Left renal pelvis (tissue), 4 donors: ENCODE measurements at places on chromosomes 5 and 9.

- DNase-seq, result no peak
Measured at GRCh38 chr9:77403239-77403638, 225.9 kb downstream of the VPS13A start.

DNA sequence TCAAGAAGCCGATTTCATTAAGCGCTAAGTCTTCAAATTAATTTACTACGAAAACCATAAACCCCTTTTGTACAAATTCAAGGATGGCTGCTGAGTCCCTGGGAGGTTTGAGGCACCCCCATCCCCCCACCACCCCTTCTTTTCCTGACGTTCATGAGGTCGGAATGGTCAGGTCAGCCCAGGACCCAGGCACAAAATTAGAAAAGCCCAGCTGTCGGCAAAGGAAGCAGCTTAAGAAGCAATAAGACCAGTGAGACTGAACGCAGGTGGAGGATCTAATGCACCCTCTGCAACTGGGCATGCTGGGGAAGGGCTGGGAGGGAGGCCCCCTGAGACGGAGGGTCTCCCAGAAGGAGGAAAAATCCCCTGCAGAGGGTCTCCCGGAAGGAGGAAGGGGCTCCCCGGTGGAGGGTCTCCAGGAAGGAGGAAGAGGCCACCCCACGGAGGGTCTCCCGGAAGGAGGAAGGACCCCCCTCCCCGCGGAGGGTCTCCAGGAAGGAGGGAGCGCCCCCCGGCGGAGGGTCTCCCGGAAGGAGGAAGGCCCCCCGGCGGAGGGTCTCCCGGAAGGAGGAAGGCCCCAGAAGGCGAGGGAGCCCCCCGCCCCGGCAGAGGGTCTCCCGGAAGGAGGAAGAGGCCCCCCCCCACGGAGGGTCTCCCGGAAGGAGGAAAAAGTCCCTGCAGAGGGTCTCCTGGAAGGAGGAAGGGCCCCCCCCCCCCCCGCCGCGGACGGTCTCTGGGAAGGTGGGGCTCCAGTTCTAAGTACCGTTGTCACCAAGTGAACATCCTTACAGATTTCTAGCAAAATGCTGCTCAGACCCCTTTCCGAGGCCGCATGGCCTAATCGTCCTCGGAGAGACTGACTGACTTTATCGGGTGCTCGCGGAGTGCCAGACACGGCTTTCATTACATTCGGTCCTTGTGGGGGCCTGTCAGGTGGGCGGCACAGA is 74.4 kb upstream of the FCN1 start:
- no peak for DNase-seq

GRCh38 chr9:18490641-18491370 is 16.9 kb downstream of the ADAMTSL1 start:
- DNase-seq, result no peak

DNA sequence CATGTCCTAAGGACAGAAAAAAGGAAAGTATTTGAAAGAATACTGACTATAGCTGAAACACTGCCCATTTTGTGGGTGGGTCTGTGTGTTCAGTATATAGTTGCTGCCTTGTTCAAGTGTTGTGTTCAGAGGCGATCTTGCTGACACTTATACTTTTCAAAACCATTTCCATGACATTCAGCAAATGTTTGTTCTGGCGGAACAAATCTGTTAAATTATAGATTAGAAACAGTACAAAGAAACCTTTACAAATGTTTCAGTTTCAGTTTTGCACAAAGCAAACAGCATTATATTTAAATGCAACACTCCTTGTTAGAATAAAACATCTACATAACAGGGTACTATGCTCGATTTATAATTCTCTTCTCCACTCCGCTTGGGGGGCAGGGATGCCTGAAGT is 2276.3 kb downstream of the MAT2B start:
- DNase-seq, result no peak

DNA sequence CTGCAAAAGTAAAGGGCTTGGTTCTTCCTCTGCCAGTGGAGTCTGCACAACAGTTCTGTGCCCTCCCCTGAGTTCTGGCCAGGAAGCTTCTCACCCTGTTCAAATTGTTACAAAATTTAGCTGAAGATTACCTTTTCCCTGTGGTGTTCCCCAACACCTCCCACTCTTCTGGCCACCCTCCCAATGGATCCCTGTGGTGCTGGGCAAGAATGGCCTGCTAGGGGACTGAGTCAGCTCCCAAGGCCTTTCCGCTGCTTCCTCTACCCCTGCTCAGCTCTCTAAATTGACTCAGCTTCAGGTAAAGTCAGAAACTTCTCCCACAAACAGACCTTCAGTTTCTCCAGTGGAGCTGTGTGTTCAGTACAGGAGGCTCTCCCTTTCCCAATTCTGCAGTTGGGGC is 186.0 kb downstream of the NR2F1-AS1 start:
- no peak for DNase-seq

- no peak for DNase-seq
Measured at GRCh38 chr5:135153661-135154060, 119.6 kb upstream of the PITX1 start.

- no peak for DNase-seq
Measured at GRCh38 chr9:79054500-79054899, 517.3 kb upstream of the TLE4 start.

- no peak for DNase-seq
Measured at GRCh38 chr5:14199902-14200301, 56.8 kb downstream of the TRIO start.

DNA sequence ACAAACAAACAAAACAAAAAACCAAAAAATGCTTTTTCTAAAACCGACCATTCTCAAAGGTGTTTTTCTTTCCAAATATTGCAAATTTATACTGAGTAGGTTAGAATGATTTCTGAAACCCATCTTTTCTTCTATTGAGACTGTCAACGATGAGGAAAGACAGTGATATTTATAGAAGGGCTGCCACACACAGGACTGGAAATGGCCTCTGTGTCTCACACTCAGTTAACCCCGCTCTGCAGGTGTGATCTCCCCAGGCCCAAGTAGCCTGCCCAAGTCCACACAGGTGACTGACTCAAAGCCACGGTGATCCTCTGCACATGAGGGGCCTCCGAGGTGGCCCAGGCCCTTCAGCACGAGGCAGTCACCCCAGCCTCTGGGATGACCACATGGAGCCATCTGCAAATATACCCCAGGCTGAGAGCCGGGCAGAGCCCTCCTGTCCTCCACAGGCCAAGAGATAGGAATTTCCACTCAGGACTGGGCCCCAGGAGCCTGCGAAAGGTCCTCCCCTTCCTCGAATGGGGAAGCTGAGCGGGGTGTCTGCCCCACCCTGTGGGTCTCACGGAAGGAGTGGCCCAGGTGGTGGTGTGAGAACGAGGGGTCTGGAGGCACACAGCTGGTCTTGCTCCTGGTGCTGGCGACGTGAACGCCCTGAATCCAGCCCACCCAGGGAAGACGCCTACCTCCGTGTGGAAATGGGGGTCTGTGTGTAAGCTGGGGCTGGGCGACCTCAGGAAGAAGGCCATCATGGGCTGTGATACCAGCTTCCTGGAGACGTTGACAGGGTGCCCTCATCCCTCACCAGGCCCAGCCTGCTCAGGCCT is 53.0 kb upstream of the PHYKPL start:
- DNase-seq, result no peak
